Smooth muscle cell of bladder (primary cell): ENCODE measurements at places on chromosomes 2 and 18. TPM values are rescaled to one million over a fixed set of nuclear protein-coding genes. Genes with fewer than 3 reads are reported as not detected.

The CNNM3 gene
- total RNA-seq, result 4.6 and 7.0 TPM in 2 replicates

The TMEM200C gene
- 0.14 and 0.74 TPM in 2 replicates for total RNA-seq

The CDH2 gene
- total RNA-seq, result 33.7 and 72.4 TPM in 2 replicates

The C1QL2 gene
- total RNA-seq, result not detected in 2 replicates

The VPS4B gene
- total RNA-seq, result 43.5 and 51.1 TPM in 2 replicates

The VWC2L gene
- total RNA-seq, result under 0.01 TPM in 1 of 2 replicates, not detected in the other

The PLGLB1 gene
- total RNA-seq, result 0.43 and 1.8 TPM in 2 replicates

The EMX1 gene
- not detected in 2 replicates for total RNA-seq

The AMER3 gene
- total RNA-seq, result not detected in 2 replicates

The REG3G gene
- total RNA-seq, result not detected in 2 replicates

The ZBTB7C gene
- total RNA-seq, result under 0.01 TPM in 2 replicates

The WNT10A gene
- not detected in 2 replicates for total RNA-seq

The SLC9A2 gene
- not detected in 2 replicates for total RNA-seq

The ALK gene
- under 0.01 TPM in 2 replicates for total RNA-seq

The VIT gene
- total RNA-seq, result 2.0 and 3.1 TPM in 2 replicates

The C2orf92 gene
- total RNA-seq, result 0.85 and 1.5 TPM in 2 replicates

The RIT2 gene
- total RNA-seq, result not detected in 2 replicates
